ENCODE measurements at places on chromosomes 5 and 9.

- no peak for DNase-seq
Observed at GRCh38 chr5:37816883-37817282, 23.0 kb downstream of the GDNF start.

- no peak for DNase-seq
Observed at GRCh38 chr5:135894789-135895188, 852 bp downstream of the IL9 start.

DNA sequence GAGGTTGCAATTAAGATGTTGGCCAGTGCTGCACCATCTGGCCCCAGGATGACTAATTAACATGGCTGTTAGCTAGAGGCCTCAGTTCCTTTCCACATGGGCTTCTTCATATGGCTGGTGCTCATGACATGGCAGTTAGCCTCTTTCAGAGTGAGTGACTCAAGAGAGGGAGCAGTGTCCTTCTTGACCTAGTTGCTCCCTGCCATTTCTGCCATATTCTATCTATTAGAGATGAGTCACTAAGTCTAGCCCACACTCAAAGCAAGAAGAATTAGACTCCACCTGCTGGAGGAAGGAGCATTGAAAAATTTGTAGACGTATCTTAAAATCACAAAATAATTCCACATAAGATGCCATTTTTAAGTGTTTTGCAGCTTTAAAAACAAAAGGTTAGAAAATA lies 651.2 kb upstream of the CCNG1 start:
- no peak for DNase-seq

- no peak for DNase-seq
Observed at GRCh38 chr5:160108124-160108523, 11.1 kb downstream of the PWWP2A start.

DNA sequence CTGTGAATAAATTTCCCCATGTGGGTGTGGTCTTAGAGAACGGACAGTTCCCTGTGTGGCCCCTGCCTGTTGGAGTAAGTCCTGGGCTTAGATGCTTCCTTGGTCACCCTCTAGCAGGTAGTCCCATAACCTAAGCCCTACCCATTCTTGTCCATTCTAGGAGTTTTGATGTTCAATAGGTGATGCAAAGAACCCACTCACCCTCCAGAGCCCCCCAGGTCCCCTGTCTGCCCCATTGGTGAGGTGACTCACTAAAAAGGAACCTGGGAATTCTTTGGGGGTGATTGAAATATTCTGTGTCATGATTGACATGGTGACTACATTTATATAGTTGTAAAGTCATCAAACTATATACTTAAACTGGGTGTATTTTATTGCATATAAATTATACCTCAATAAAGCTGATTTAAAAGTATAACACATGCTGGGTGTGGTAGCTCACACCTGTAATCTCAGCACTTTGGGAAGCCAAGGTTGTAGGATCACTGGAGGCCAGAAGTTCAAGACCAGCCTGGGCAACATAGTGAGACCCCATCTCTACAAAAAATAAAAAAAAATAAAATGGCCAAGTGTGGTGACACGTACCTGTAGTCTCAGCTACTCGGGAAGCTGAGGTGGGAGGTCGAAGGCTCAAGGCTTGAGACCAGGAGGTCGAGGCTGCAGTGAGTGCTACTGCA lies 20.8 kb upstream of the GTF3C5 start:
- no peak for DNase-seq
